ENCODE measurements at places on chromosomes 1 and 21.

DNA sequence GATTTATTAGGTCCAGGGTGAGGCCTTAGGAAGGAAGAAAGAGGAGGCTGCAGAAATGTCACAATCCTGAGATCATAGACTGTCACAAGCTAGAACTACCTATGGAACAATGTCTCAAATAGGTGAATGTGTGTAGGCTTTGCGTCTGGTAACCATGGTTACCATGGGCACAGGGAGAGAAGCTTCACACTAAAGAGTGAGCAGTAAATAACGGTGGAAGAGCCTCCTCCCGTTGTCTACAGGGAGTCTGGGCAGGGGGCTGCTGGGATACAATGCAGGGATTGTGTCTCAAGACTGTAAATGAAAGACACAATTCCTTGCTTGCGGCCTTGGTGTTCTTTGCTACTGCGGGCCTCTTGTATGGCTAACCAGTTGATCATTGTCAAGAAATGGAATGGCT, 28.2 kb upstream of the KCNJ6 start:
- DNase-seq, result no peak

DNA sequence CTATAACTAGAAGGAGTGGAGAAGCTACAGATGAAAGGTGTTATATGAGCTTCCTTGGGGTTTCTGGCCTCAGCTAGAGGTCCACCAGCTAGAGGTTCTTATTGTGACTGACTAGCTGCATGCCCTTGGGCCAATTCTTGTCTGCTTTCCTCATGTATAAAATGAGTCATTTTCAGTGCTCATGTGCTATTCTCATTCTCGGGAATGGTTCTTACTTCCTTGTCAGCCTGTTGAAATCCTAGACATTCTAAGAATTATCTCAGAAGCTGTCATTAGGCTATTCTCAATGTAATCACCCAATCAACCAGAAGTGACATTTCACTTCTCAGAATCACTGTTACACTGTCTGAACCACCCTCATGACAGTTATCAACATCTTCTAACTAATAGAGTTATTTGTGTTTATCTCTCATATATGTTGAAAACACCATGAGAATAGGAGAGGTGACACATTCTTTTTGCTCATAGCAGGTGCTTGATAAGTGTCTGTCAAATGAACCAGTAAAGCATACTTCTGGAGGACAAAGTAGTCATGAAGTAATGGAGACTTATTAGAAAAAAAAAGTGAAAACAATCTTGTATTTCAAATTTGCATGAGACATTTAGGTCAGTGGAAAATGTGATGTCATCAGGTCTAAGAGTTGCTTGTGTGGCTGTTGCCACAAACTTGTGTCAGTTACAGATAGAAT, 122.8 kb upstream of the IVNS1ABP start:
- peak; percentile 62 for DNase-seq

- DNase-seq, result no peak
Observed at GRCh38 chr1:166297993-166298392, 131.2 kb upstream of the FAM78B start.

GRCh38 chr1:61556631-61557030, 168.3 kb downstream of the TM2D1 start:
- no peak for DNase-seq

GRCh38 chr1:11321656-11322491, 48.9 kb downstream of the UBIAD1 start:
- no peak for DNase-seq

DNA sequence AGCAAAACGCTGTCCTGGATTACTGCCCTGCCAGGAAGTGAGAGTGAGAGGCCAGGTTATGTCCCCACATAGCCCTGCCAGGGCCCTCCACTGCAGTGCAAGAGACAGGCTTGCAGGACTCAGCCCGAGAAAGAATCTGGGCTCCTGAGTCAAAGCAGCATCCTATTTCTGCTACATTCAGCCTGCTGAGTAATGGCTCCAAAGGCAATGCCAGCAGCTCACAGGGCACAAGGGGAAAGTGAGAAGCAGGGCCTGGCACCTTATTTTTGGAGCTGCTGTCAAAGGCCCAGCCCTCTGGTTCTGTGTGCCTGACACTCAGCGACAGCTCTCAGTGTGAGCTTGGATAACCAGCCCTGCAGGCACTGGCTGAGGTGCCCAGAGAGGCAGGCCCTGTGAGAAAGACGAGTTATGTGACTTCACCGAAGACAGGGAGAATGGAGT, 83.9 kb downstream of the DTL start:
- DNase-seq, result no peak

DNA sequence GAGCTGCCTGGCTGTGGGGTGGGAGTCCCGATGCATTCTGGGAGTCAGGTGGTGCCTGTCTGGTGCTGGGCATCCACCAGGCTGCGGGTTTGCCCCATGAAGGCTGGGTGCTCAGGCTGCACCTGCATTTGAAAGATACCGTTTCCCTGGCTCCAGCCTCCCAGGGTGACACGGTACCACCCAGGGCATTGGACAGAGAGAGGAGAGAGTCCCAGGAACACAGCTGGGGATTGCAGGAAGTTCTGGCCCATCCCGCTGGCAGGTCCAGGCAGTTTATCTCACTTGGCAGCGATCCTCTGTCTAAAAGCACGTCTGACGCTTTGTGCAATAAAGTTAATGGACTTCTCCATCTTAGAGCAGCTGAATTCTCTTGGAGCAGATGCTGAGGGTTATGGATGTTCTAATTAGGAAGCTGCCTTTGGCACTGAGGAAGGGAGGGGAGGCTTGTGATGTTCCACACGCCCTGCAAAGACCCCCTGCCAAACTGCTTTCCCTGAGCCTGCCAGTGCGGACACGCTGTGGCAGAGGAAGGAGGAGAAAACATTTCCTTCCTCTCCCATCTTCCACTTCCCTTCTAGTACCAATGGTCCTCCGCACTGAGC, 246.9 kb downstream of the GRIK3 start:
- DNase-seq, result no peak

DNA sequence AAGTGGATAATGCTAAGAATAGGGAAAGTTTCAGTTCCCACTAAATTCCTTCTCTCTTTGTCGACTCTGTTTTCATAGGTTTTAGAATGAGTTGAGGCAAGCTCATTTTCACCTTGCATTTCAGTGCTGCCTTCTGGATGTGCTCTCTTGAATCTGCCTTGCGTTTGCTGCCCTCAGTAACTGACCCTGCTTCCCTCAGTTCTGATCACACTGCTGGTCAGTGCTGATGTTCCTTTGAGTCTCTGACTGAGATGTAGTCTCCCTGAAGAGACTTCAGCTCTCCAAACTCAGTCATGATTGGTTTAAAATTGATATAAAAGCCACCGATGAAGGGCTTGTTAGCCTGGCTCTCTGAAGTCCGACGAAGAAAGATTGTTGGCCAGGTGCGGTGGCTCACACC, 25.2 kb upstream of the HMGN1 start:
- no peak for DNase-seq

GRCh38 chr1:221961532-221962292, 219.8 kb upstream of the DUSP10 start:
- DNase-seq, result peak; percentile 38

GRCh38 chr1:110065841-110066240, 4.6 kb downstream of the ALX3 start:
- no peak for DNase-seq

GRCh38 chr1:111706921-111707320, 32.3 kb downstream of the INKA2 start:
- no peak for DNase-seq

DNA sequence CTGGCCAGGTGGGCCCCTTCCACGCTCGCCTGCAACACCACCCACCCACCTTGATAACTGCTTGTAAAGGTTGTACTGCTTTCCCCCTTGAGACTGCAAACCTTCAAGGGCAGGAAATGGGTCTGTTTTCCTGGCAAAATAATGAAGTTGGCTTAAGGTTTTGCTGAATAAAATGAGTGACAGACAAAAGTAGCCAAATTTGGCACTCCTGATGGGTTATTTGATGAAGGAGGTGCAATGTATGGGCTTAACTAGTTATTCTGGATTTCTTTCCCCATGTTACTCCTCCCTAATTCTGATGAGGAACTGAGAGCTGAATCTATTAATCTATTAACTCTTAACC, 14.6 kb upstream of the HLCS start:
- no peak for DNase-seq

GRCh38 chr1:39182804-39183203, 21.7 kb upstream of the MACF1 start:
- no peak for DNase-seq

GRCh38 chr1:157284451-157284850, 146.3 kb upstream of the ETV3 start:
- DNase-seq, result no peak

- no peak for DNase-seq
Observed at GRCh38 chr1:170075186-170075585, 691 bp upstream of the KIFAP3 start.

- DNase-seq, result no peak
Observed at GRCh38 chr1:36095760-36096405, 7.2 kb downstream of the ADPRS start.

Measured in HTR-8/SVneo (cell line).